ENCODE measurements at places on chromosomes 3 and 15.

- no peak for DNase-seq
These were observed 692 bp downstream of the STT3B start for GRCh38 chr3:31533169-31534064.

DNA sequence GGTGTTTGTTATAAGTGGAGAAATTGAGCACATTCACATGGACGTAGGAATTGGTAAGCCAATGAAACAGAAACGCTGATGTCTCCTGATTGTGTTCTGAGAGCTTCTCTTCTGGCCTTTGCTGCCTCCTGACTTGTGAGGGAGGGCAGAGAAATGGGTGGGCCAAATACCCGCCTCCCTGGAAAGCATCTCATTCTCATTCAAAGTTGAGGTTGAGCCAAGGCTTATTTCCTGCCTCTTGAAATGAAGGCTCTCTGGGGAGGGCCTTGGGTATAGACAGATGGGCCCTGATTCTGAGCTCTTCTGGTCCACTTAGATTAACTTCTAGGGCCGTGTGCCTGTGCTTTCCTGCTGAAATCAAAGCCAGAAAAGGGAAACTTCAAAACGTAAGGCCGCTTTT, 57.4 kb upstream of the MYZAP start:
- DNase-seq = peak; percentile 91

DNA sequence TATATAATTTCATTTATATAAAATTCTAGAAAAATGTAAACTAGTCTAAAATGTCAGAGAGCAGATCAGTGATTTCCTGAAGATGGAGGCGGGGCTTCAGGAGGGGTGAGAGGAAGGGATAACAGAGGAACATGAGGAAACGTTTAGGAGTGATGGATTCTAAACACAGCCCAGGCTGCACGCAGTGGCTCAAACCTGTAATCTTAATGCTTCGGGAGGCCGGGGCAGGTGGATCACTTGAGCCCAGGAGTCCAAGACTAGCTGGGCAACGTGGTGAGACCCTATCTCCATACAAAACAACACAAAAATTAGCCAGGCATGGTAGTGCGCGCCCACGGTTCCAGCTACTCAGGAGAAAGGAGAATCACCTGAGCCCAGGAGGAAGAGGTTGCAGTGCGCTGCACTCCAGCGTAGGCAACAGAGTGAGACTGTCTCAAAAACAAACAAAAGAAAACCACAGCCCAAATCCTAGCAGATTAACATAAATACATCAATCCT, 18.0 kb upstream of the IQCF1 start:
- DNase-seq = no peak

GRCh38 chr3:33915796-33916546, 117.5 kb downstream of the PDCD6IP start:
- DNase-seq = peak; percentile 25

- DNase-seq = no peak
These were observed 58.8 kb downstream of the TUBGCP4 start for GRCh38 chr15:43429687-43430086.

DNA sequence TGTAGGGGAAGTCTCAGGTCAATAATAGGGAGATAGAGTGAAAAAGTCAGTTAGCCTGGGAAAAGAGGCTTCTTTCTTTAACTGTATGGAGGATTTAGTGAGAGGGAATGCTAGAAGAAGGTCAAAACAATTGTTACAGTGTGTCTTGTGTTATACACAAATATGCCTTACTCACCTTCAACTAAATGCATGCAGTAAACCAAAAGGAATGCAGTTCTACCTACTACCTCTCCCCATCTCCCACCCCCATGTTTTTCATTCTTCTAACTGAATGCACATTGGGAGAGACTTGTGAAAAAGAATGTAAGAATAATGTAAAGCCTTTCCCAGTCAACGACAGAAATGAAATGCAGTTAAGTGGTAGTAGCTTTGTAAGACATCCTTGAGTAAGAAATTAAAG, 33.8 kb downstream of the CCDC66 start:
- DNase-seq = no peak

DNA sequence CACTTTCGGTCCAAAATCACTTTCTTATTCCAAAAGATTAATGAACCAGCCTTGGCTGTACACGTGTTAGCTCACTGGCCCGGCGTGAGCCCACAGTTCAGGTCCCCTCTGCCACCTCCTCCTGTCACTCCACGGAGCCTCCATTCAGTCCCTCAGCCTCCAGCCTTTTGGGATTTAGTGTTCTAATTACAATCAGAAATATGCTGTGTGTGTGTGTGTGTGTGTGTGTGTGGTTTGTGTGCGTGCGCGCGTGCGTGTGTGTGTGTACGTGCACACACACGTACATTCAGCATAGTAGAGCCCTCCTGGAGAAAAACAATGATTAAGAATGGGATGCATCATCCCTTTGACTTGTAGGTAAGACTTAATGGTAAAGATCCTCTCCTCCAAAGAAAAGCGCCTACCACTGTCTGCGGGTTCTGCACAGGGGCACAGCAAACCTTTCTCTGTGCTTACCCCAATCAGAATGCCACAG, 801 bp downstream of the CA12 start:
- DNase-seq = no peak

GRCh38 chr15:78104119-78104479, 11.7 kb downstream of the SH2D7 start:
- DNase-seq = no peak

GRCh38 chr3:108322352-108322751, 26.0 kb downstream of the HHLA2 start:
- no peak for DNase-seq

DNA sequence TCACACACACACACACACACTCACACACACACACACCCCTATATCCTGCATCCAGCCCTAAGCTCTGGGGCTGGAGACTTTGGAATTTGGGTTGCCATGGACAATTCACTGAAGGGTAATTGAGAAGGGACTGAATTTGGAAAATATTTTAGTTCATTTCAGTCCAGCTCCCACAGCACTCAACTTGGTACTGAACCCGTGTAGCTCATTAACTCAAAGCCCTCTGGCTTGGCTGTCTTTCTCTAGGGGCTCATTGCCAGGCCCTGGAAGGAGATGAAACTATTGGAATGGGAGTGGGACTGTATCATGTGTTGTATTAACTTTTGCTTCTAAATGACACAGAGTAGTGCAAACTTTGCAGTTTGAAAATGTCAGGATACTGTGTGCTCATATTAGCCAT, 157.3 kb downstream of the EPHB1 start:
- no peak for DNase-seq

- DNase-seq = no peak
These were observed 4.5 kb downstream of the EIF4A2 start for GRCh38 chr3:186787642-186788481.

DNA sequence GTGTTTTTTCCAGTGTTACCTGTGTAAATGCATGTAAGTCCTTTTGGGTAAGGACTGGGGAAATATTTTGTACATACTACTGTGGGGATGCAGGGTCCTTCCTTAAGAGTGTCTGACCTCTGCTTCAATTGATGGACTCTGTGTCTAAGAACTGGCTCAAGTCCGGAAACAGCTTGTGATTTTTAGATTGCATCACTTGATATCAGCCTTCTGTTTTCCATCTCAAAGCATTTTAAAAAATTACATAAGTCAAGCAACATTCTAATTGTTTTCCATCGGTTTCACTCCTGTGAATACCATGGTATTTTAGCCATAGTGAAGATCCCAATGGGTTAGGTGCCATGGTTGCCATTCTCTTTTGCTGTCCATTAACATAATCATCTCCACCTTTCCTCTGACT, 597.6 kb downstream of the SQOR start:
- DNase-seq = no peak

DNA sequence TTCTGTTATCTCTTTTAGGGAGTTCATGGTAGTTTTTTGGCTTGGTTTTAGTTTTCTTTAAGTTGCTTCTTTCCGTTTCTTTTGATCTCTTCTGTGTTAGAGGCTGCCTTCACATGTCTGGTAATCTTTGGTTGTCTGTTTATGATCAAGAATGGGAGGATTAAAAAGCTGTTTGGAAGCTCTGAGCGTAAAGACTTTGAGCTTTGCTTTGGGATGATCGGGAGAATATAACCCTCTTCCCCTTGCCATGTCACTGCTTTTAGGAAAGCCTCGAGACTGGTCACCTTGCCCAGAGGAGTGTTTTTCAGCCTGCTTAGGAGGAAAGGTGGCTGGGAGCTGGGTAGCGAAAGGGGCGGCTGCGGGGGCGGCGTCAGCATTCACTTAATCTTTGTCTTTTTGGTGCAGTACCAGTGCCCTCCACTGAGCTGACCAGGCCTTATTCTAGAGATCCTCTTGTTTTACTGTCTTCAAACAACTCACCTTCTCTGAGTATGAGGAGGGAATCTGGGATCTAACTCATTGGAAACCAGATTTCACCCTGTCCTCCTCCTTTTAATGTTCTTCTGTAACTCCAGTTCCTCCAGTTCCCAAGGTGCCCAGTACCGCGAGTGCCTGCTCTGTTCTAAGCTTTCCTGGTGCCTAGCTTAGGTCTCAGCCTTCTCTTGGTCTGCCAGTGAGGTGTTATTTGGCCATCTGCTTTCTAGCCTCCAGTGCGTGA, 15.5 kb downstream of the TATDN2 start:
- no peak for DNase-seq

- no peak for DNase-seq
These were observed 245.3 kb downstream of the MYRIP start for GRCh38 chr3:40054568-40055222.

- no peak for DNase-seq
These were observed 47.2 kb downstream of the SPTSSB start for GRCh38 chr3:161323926-161324621.

DNA sequence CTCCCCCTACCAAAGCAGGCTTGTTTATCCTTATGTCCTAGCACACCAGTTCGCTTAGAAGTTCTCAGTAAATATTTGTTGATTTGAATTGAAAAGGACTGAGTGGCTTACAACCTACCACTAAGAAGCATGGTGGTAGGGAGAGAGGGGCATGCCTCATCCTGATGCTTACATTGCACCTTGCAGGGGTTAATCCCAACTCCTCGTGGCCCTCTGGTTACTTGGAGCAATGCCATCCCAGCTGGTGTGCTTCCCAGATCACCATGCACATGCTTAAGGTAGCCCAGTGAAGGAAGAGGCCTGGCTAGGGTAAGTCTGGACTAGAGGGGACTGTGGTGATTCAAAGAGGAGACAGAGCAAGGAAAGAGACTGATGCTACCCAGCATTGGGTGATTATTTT, 253.3 kb downstream of the CLSTN2 start:
- no peak for DNase-seq

GRCh38 chr15:78640527-78641101, 396 bp downstream of the CHRNB4 start:
- DNase-seq = no peak

DNA sequence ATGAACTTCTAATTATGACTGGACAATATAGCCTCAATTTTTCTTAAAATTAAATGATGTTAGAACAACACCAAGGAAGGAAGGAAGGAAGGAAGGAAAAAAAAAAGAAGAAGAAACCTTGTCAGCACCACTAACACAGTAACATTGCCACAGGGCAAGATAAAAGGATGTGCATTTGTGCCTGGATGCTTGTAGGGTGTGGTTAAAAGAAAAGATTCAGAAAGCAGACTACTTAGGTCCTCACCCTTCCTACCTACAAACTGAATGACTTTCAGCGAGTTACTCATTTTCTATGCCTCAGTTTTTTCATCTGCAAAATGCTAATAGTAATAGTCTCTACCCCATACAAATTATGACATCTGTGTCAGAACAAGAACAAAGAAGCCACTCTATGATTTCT, 778.3 kb downstream of the MCTP2 start:
- DNase-seq = no peak

DNA sequence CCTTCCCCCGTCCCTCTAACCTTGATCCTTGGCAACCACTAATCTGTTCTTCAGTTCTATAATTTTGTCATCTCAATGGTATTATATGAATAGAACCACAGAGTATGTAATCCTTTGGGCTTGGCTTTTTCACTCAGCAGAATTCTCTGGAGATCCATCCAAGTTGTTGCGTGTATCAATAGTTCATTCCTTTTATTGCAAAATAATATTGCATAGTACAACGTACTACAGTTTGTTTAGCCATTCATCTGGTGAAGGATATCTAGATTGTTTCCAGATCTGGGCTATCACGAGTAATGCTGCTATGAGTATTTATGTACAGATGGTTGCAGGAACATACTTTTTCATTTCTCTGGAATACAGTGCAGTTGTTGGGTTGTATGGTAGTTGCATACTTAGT, 76.2 kb downstream of the PLXNA1 start:
- no peak for DNase-seq
